ENCODE measurements at places on chromosomes 4 and X. TPM values are rescaled to one million over a fixed set of nuclear protein-coding genes. Genes with fewer than 3 reads are reported as not detected.
A peak's percentile ranks its signal among the peaks of the same experiment; 100 is the strongest.

- H3K4me1 ChIP-seq, result no peaks in the 10 kb centered on the region
- no peaks in the 10 kb centered on the region for H3K27me3 ChIP-seq
- peak; percentile 81 for DNase-seq
- no peaks in the 10 kb centered on the region for H3K36me3 ChIP-seq
- H3K4me3 ChIP-seq, result peak within 1 kb of the TSS; percentile 65
Measured at GRCh38 chrX:119693040-119693995, at the start of gene SEPTIN6. Gene SEPTIN6 (minus strand): TSS chrX:119693168. CDS start chrX:119693105, 63 bp downstream.

DNA sequence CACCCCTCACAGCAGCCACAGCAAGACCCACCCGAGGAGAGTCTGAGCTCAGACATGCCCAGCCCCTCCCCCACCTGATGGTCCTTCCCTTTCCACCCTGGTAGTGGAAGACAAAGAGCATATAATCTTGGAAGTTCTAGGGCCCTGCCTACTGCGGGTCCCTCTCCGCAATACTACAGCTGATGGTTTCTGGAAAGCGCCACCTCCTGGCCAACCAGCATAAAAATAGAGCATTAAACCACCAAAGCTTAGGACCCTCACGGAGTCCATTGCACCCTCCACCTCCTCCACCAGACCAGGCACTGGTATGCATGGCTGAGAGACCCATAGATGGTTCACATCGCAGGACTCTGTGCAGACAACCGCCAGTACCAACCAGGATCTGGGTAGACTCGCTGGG, 78.2 kb downstream of the SH3BGRL start:
- H3K4me3 ChIP-seq, result no peak overlapping the region
- DNase-seq, result no peak
- peaks cover 15% of the 10 kb centered on the region for H3K36me3 ChIP-seq
- no peaks in the 10 kb centered on the region for H3K4me1 ChIP-seq
- H3K27me3 ChIP-seq, result no peaks in the 10 kb centered on the region

DNA sequence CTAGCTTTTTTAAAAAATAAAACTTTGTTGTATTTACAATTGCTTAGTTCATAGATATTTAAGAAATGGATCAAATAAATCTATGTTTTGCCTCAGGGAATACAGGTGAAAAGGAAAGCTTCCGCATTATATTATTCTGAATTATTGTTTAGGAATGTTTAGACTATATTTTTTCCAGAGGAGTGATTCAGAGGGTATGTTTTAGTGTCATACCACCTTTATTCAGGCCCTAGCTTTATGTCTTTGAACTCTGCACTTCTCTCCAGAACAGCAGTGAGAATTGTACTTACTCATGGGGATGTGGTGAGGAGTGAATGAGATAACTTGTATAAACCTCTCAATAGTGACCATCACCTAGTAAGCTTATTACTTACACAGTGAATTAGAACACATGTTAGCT, 14.0 kb downstream of the SLIT2 start:
- H3K27me3 ChIP-seq, result no peaks in the 10 kb centered on the region
- H3K36me3 ChIP-seq, result no peaks in the 10 kb centered on the region
- no peak overlapping the region for H3K27ac ChIP-seq
- no peak overlapping the region for H3K4me3 ChIP-seq
- no peak for DNase-seq

GRCh38 chr4:71498625-71499024, 159.8 kb downstream of the SLC4A4 start:
- H3K4me3 ChIP-seq, result no peak overlapping the region
- no peaks in the 10 kb centered on the region for H3K27me3 ChIP-seq
- no peaks in the 10 kb centered on the region for H3K4me1 ChIP-seq
- H3K36me3 ChIP-seq, result no peaks in the 10 kb centered on the region
- no peak overlapping the region for H3K27ac ChIP-seq

The FAM193A gene
- 28.9 TPM for total RNA-seq

The GAGE12J gene
- total RNA-seq, result not detected

- no peaks in the 10 kb centered on the region for H3K4me1 ChIP-seq
- H3K27ac ChIP-seq, result no peak overlapping the region
- no peaks in the 10 kb centered on the region for H3K36me3 ChIP-seq
Measured at GRCh38 chrX:103503163-103503852, 16.0 kb downstream of the RAB40A start.

GRCh38 chr4:176635372-176636261, 157.1 kb downstream of the VEGFC start:
- DNase-seq, result no peak
- H3K27me3 ChIP-seq, result no peaks in the 10 kb centered on the region
- no peaks in the 10 kb centered on the region for H3K36me3 ChIP-seq
- no peak overlapping the region for H3K4me3 ChIP-seq
- no peak overlapping the region for H3K27ac ChIP-seq

Measured in upper lobe of right lung (tissue), 1 donor.